Fibroblast of lung (primary cell): ENCODE measurements at places on chromosomes 5 and 9. TPM values are rescaled to one million over a fixed set of nuclear protein-coding genes. Genes with fewer than 3 reads are reported as not detected.

- no peak overlapping the region for H3K27ac ChIP-seq
- peak; percentile 50 for DNase-seq
- no peaks in the 10 kb centered on the region for H3K36me3 ChIP-seq
- no peaks in the 10 kb centered on the region for H3K27me3 ChIP-seq
Measured at GRCh38 chr5:90888511-90889324, 330.1 kb downstream of the ADGRV1 start.

- no peaks in the 10 kb centered on the region for H3K36me3 ChIP-seq
- H3K27ac ChIP-seq, result no peak overlapping the region
- peaks cover 3% of the 10 kb centered on the region for H3K4me1 ChIP-seq
- peak; percentile 83 for DNase-seq
Measured at GRCh38 chr5:36928947-36929346, 52.4 kb downstream of the NIPBL start.

DNA sequence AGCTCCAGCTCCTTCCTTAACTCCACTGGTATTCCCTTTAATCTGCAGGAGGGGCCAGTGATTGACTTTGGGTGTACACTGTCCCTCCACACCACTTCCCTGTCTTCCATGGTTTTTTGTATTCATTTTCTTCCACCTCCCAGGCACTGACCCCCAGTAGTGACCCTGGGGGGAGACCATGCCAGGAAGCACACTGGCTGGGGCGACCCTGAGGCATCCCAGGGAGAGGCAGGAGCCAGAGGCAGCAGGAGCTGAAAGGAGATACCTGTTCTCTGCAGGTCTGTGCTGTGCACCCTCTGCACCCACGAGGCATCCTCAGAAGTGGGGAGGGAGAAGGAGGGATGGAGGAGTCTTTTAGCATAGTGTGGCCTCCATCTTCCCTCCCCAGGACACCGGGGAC, 27.6 kb downstream of the IRX4 start:
- H3K4me3 ChIP-seq, result no peak overlapping the region
- no peaks in the 10 kb centered on the region for H3K4me1 ChIP-seq
- DNase-seq, result no peak
- H3K27me3 ChIP-seq, result peaks cover 17% of the 10 kb centered on the region
- no peaks in the 10 kb centered on the region for H3K36me3 ChIP-seq
- no peak overlapping the region for H3K27ac ChIP-seq

GRCh38 chr5:80067531-80068245, 32.5 kb downstream of the THBS4 start:
- no peaks in the 10 kb centered on the region for H3K36me3 ChIP-seq
- H3K4me1 ChIP-seq, result no peaks in the 10 kb centered on the region
- DNase-seq, result no peak
- H3K27me3 ChIP-seq, result no peaks in the 10 kb centered on the region
- H3K27ac ChIP-seq, result no peak overlapping the region

- no peaks in the 10 kb centered on the region for H3K4me1 ChIP-seq
- H3K4me3 ChIP-seq, result no peak overlapping the region
- H3K36me3 ChIP-seq, result peaks cover 1% of the 10 kb centered on the region
- no peaks in the 10 kb centered on the region for H3K27me3 ChIP-seq
Measured at GRCh38 chr5:151459680-151460324, 12.4 kb downstream of the SLC36A1 start.

GRCh38 chr5:156174225-156174624, 152.7 kb upstream of the SGCD start:
- H3K36me3 ChIP-seq, result no peaks in the 10 kb centered on the region
- H3K4me1 ChIP-seq, result no peaks in the 10 kb centered on the region
- DNase-seq, result no peak
- no peaks in the 10 kb centered on the region for H3K27me3 ChIP-seq
- no peak overlapping the region for H3K4me3 ChIP-seq

DNA sequence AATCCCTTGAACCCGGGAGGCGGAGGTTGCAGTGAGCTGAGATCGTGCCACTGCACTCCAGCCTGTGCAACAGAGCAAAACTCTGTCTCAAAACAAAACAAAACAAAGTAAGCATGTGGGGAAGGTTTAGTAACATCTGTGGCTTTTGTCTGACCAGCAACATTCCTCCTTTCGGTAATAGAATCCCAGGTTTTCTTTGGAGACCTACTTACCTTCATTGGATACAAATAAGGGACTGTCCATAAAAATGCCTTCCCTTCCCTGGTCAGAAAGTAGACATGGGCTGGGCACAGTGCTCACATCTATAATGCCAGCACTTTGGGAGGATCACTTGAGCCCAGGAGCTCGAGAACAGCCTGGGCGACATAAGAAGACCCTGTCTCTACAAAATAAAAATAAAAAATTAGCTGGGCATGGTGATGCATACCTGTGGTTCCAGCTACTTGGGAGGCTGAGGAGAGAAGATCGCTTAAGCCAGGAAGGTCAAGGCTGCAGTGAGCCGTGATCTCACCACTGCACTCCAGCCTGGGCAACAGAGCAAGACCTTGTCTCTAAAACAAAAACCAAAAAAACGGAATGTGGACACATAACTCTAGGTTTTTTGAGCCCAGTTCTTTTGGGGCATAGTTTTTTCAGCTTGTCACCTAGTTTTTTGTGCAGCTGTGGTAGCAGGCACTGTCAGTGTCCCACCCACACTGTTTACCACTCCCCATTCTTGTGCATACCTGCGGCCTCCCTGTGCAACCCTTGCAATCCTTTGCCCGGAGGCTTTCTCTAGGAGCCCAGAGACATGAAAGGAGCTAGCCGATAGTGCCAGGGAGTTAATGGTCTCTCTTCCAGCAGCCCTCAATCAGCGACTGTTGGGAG, 9.0 kb upstream of the SPINK4 start:
- H3K4me3 ChIP-seq, result no peak overlapping the region
- H3K27me3 ChIP-seq, result peaks cover 3% of the 10 kb centered on the region
- H3K4me1 ChIP-seq, result peaks cover 10% of the 10 kb centered on the region

DNA sequence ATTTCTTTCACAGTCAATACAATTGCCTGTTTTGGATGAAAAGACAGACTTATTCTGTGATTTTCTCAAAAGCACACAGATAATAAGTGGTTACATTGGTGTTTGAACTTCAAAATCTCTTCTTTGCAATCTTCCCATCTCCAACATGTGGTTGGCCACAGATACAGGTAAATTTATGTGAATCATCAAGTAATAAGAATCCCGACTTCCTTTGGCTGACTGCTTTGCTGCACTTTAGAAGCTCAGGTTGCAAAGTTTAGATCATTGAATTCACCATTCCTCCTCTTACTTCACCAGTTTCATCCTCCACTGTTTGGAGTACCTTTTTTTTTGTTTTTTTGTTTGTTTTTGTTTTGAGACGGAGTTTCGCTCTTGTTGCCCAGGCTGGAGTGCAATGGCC, 56.5 kb upstream of the ADRB2 start:
- H3K27me3 ChIP-seq, result no peaks in the 10 kb centered on the region
- H3K4me3 ChIP-seq, result no peak overlapping the region
- H3K4me1 ChIP-seq, result no peaks in the 10 kb centered on the region
- no peaks in the 10 kb centered on the region for H3K36me3 ChIP-seq
- DNase-seq, result no peak

- no peak overlapping the region for H3K27ac ChIP-seq
- H3K4me1 ChIP-seq, result peaks cover 23% of the 10 kb centered on the region
- H3K36me3 ChIP-seq, result peaks cover 29% of the 10 kb centered on the region
Measured at GRCh38 chr5:14413331-14413750, 168.3 kb upstream of the OTULINL start.

DNA sequence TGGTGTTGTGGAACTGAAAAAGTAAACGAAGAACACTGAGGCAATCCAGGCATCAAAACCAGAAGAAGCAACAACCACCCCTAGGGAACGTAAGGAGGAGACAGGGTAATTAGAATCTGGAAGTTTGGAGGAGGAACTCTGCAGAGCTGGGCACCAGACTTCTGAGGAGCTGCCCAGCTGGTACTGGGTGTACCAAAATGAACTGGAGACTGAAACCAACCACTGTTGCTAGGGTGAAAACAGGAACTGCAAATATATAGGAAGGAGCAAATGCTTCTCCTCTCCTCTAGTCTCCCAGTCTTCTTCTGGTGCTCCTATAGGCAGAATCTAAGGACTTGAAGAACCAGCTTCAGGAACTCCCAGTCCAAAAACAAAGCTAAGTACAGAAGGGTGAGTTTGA, 189.8 kb downstream of the ELAVL2 start:
- H3K27me3 ChIP-seq, result no peaks in the 10 kb centered on the region
- no peak overlapping the region for H3K27ac ChIP-seq
- H3K4me1 ChIP-seq, result no peaks in the 10 kb centered on the region
- no peaks in the 10 kb centered on the region for H3K36me3 ChIP-seq
- no peak overlapping the region for H3K4me3 ChIP-seq

DNA sequence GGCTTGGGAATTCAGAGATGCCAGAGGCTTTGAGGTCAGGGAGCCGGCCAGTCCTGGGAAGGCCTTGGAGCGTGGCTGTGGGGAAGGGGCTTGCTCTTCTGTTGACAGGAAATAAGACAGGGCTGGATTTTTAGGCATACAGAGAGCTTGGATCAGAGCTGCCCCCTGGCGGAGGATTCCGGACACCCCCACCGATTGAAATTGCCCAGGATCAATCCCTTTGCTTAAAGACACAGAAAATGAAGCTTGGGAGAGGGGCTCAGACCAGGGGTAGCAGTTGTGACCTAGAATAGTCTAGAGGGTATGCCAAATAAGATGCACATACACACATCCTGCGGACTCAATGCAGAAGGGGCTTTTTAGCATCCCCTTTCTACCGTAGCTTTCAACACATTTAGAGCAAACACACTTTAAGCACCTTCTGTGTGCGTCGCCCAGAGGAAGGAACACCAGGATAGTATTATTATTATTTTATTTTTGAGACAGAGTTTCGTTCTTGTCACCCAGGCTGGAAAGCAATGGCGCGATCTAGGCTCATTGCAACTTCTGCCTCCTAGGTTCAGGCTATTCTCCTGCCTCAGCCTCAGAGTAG, 1.7 kb upstream of the NTMT1 start:
- H3K36me3 ChIP-seq, result no peaks in the 10 kb centered on the region
- H3K27ac ChIP-seq, result no peak overlapping the region
- H3K4me1 ChIP-seq, result peaks cover 24% of the 10 kb centered on the region
- no peaks in the 10 kb centered on the region for H3K27me3 ChIP-seq
- peak; percentile 63 for DNase-seq
- H3K4me3 ChIP-seq, result no peak overlapping the region

GRCh38 chr5:136063778-136064465, 35.1 kb downstream of the TGFBI start:
- no peak for DNase-seq
- peaks cover 38% of the 10 kb centered on the region for H3K36me3 ChIP-seq

DNA sequence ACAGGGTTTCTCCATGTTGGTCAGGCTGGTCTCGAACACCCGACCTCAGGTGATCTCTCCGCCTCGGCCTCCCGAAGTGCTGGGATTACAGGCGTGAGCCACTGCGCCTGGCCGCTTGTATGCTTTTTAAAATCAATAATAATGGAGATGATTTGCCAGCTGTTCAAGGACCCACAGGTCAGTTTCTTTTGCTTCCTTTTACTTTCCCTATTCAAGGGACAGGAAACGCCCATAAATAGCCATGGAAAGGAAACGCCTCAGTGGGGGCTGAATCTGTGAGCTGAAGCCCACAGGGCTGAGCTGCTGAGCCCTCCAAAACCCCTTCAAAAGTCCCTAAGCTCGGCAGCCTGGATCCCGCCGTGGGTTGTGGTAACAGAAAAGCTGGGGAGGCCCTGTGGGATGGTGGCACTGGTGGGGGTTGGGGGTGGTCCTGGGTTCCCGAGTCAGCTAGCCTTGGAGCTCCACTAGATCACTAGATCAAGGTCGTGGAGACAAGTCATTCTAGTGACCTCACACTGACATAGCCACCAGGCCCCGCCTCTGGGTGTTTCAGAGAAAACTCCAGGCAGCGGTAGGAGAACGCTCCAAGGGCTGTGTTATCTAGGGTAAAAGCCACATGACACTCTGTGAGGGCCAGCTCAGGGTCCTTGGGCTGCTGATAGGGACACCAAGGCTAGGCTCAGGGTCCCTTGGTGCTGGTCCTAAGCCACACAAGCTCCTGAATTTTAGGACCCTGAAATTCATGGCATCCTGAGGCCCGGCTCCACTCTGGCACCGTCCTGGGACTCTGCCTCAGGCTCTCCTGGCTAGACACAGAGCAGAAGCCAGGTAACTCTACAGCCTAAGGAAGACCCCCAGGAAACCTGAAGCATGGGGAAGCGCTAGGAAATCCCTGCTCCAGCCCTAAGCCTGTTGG, 18.0 kb upstream of the DUSP1 start:
- H3K4me1 ChIP-seq, result peaks cover 21% of the 10 kb centered on the region
- no peaks in the 10 kb centered on the region for H3K27me3 ChIP-seq
- peak overlapping the region; percentile 70 for H3K27ac ChIP-seq
- H3K36me3 ChIP-seq, result no peaks in the 10 kb centered on the region
- DNase-seq, result no peak

DNA sequence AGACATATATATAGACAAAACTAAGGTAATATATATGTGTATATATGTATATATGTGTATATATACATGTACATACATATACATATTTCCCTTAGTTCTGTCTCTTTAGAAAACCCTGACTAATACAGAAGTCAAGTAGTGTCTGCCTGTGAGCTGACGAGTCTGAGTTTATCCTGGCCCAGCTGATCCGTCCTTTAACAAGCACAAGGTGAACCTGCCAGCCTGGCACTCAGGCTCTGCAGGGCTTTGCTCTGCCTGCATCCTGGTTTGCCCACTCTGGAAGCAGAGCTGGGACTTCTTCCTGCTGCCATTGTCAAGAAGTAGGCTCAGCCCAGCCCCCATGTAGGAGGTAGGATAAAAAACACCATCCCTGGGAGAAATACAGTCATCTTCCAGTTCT, 388.0 kb downstream of the ICE1 start:
- no peaks in the 10 kb centered on the region for H3K4me1 ChIP-seq
- no peaks in the 10 kb centered on the region for H3K36me3 ChIP-seq
- no peak for DNase-seq
- no peak overlapping the region for H3K4me3 ChIP-seq

GRCh38 chr5:86979811-86980411, 287.8 kb upstream of the RASA1 start:
- no peaks in the 10 kb centered on the region for H3K27me3 ChIP-seq
- H3K4me1 ChIP-seq, result no peaks in the 10 kb centered on the region
- H3K4me3 ChIP-seq, result no peak overlapping the region
- no peak overlapping the region for H3K27ac ChIP-seq
- no peaks in the 10 kb centered on the region for H3K36me3 ChIP-seq
- DNase-seq, result peak; percentile 84

- no peaks in the 10 kb centered on the region for H3K36me3 ChIP-seq
- DNase-seq, result peak; percentile 71
- H3K27me3 ChIP-seq, result no peaks in the 10 kb centered on the region
- no peak overlapping the region for H3K4me3 ChIP-seq
Measured at GRCh38 chr5:4700069-4700468, 440.1 kb upstream of the ADAMTS16 start.

TIMD4 gene
- not detected in 2 replicates for polyA plus RNA-seq

ADGRD2 gene
- polyA plus RNA-seq, result not detected in 2 replicates

CD180 gene
- polyA plus RNA-seq, result 0.14 and 0.28 TPM in 2 replicates

SMIM32 gene
- not detected in 2 replicates for polyA plus RNA-seq

QRFP gene
- polyA plus RNA-seq, result not detected in 2 replicates

RNF183 gene
- polyA plus RNA-seq, result not detected in 2 replicates

SLC4A9 gene
- not detected in 2 replicates for polyA plus RNA-seq

C5orf52 gene
- not detected in 2 replicates for polyA plus RNA-seq

WNK2 gene
- not detected in 2 replicates for polyA plus RNA-seq

FGD3 gene
- not detected in 2 replicates for polyA plus RNA-seq

FBXL7 gene
- 12.9 and 15.3 TPM in 2 replicates for polyA plus RNA-seq

SUSD3 gene
- 0.17 and 1.4 TPM in 2 replicates for polyA plus RNA-seq

SLC6A19 gene
- polyA plus RNA-seq, result not detected in 2 replicates

ISCA1 gene
- polyA plus RNA-seq, result 25.4 and 44.8 TPM in 2 replicates
